ENCODE measurements at places on chromosomes 4 and X.

- no peak for DNase-seq
Measured at GRCh38 chr4:78629991-78630541, 78.5 kb downstream of the ANXA3 start.

GRCh38 chrX:136806891-136807410 lies 26.2 kb upstream of the ARHGEF6 start:
- no peak for DNase-seq

- DNase-seq: no peak
Measured at GRCh38 chrX:134801267-134801666, 143.0 kb upstream of the PLAC1 start.

- no peak for DNase-seq
Measured at GRCh38 chr4:42385516-42385915, 11.8 kb upstream of the SHISA3 start.

- no peak for DNase-seq
Measured at GRCh38 chr4:22463179-22463578, 52.7 kb downstream of the ADGRA3 start.

Measured in effector CD4-positive, alpha-beta T cell (primary cell).